ENCODE measurements at places on chromosomes 5 and 9.

DNA sequence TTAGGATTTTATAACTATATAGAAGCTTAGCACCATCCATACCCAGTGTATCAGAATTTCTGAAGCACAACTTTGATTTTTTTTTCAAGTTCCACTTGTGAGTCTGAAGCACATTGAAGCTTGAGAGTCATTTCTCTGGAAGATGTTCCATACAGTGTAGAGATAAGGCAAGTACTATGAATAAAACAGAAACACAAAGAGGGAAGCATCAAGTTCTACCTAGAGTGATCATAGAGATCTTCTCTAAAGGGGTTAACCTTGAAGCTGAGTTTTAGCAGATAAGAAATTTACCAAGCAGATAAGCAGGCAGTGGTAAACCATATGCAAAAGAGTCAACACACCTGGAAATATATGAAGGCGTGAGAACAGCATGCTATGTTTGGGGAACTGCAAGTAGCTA is 125.3 kb downstream of the MCTP1 start:
- DNase-seq: no peak

DNA sequence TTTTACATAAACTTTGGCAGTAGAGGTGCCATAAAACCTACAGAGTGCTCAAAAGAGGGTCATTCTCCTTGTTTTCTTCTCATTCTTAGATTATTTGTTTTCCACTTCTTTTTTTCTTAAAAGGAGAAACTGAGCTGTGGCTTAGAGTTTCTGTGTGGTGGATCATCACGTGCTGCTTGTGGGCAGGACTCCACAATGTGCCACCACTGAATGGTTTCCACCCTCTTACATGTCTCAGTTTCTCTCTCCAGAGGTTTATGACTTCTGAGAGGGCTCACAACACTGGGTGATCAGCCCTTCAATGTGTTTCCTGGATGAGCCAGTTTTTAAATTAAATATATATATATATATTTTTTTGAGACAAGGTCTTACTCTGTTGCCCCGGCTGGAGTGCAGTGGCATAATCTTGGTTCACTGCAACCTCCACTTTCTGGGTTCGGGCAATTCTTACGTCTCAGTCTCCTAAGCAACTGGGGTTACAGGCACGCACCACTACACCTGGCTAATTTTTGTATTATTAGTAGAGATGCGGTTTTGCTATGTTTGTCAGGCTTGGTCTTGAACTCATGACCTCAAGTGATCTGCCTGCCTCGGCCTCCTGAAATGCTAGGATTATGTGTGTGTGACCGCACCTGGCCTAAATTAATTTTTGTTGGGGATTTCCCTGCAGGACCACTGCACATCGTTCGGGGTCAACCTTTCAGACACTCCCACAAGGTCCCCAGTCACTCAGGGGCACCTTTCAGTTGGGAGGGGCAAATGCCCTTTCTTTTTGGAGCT is 3.1 kb upstream of the UNC13B start:
- DNase-seq: no peak

DNA sequence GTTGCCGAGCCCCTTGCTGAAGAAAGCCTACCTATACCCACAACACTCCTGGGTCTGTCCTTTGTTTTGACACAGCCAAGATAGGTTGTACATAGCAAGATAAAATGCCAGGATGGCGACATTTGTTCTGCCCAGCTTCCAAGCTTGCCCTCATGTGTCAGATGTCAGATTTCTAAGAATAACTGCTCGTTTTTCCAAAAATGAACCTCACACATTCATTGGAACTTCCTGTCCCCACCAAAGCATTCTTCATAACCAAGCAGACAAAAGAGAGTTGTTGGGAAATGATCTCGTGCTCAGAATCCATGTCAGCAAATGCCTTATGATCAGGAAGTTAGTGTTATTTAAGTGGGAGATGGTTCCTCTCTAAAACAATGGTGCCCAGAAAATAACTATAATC is 210.1 kb downstream of the ZNF608 start:
- no peak for DNase-seq

DNA sequence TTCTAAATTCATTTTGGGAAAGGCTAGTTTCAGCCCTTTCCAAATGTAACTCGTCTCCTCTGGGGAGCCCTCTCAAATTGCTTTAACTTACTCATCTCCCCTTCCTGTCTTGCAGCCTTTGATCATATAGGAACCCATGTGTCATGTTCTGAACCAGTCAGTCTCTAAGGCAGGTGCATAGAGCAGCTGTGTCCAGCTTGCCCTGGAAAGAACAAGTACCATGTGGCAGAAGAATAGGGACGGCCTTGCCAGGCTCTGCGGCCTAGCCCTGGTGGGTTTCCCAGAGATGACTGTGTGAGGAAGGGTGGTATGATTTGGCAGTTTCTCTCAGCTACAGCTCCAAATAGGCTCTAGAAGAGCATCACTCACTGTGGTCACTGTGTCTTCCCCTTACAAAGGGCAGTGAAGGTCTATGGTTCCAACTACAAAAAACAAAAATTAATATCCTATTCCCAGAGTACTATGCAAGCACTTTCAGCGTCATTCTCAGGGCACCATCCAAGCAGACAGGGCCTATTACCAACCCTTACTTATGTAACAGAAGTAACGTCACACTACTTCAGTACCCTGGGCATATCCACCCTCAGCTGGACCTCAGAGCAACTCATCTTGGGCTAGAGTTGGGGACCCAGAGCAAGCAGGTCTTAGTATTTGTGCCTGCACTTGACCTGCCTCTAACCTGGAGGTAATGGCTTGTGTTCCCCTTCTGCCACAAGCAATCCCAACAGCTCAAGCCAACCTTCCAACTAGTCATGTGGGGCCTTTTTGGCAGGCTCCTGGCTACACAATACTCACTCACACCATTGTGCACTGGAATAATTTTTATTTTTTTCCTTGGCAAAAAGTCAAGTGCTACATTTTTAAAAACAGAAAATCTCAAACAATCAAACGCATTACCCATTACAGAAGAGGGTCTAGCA is 37.2 kb upstream of the UBAP2 start:
- DNase-seq: no peak

GRCh38 chr5:174828804-174829510 is 104.6 kb downstream of the MSX2 start:
- no peak for DNase-seq

- DNase-seq: no peak
These were observed 6.4 kb upstream of the EEIG1 start for GRCh38 chr9:127987103-127987614.

- DNase-seq: no peak
These were observed 491.3 kb upstream of the MEF2C start for GRCh38 chr5:89374144-89374784.

DNA sequence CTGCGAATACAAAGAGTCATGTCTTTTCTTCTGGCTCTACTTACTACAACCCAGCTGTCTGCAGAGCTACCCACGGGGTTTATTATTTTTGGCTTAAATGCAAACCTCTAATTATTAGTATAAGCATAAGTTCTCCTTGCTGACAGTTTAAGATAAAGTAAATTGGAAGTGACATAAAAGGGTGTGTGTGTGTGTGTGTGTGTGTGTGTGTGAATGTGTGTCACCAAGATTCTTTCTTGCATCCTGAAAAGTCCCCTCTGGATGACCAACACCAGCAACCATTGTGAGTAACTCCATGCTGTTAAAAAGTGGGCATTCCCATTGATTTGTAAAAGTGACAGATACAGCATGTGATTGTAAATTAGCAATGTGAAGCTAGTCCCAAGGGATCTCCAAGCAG is 803.8 kb upstream of the ZNF608 start:
- no peak for DNase-seq

DNA sequence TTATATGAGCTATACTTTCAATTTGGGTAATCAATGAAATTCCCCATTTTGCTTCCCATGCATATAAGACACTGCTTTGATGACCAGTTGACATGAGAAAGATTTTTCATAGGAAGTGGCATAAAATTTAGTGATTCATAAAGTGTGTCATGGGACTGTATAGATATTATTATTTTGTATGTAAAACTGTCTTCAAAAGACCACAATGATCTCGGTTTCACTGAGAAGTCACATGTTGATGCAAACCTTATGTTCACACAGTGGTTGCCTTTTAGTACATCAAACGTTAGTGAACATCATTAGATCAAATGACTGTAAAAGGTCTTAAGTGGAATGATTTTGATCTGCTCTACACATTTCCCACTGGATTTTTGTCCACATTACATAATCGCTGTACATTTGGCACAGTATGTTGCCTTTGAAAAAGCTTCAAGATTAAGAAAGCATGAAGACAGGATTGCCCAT is 349.2 kb upstream of the MEF2C start:
- no peak for DNase-seq

DNA sequence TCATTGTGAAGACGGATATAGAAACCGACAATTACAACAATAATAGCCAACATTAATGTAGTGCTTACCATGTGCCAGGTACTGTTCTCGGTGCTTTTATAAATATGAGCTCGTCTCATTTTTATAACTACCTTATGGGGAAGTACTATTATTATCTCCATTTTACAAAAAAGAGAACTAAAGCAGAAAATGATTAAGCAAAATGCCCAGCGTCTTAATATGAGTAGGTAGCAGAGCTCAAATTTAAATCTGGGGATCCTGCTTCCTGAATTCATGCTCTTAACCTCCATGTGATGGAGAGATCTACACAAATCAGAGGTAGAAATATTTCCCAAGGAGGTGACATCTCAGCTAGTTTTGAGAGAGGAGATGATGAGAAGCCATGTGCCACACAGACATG is 256.9 kb downstream of the TRIM32 start:
- DNase-seq: no peak

DNA sequence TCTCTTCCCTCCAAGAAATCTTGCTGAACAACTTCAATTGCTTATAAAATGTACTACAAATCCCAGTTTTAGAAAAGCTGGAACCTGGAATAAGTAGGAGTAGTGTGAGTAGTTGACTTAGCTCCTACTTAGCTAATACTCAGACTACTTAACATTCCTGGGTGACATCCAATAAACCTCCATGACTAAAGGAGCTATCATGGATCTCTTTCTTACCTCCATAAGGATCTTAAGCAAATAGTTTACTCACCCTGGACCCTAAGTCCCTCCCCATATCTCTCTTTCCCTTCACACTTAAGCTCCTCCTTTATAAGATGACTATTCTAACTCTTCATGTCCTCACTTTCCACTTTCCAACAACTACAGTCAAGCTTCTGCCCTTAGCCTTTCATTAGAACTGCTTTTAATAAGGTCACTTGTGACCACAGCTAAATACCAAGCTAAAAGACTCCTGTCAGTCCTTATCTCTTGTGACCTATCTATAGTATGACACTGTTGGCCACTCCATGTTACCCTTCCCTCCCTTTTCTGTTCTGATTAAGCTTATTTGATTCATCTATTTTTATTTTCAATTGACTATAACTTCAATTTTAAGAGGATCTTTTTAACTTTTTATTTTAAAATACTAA is 194.9 kb downstream of the RFX3 start:
- no peak for DNase-seq

DNA sequence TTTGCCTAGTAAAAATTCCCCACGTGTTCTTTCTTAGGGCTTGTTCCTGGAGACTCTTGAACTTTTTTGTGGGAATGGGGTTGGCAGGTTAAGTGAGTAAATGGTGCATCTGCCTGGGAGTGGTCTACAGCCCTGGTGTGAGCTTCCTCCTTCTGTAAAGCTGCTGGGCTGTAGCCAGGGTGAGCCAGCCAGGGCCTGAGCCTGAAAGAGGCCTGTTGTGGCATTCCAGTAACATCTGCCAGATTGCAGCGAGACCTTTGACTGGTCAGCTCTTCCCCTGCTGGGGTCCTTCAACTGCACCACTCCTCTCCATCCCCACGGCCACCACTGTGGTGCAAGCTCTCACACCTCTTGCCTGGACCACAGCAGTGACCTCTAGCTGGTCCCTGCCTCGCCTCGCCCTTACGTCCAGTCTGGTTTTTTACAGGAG is 47.5 kb downstream of the SLC22A5 start:
- DNase-seq: no peak

GRCh38 chr9:114387680-114388356 is at the start of gene AKNA:
TSS of gene AKNA (minus strand) at chr9:114387982. CDS start at chr9:114381333, 6,649 bp downstream.
- DNase-seq: peak; percentile 74

- DNase-seq: no peak
These were observed 178.7 kb downstream of the PLK2 start for GRCh38 chr5:58281189-58281588.

All from stimulated activated CD8-positive, alpha-beta memory T cell treated with anti-CD3 and anti-CD28 coated beads, Interleukin-4, amount 100 ng/mL, for 1 hour (primary cell).